Stimulated activated CD8-positive, alpha-beta memory T cell treated with anti-CD3 and anti-CD28 coated beads, Interleukin-4, amount 100 ng/mL, for 24 hours (primary cell): ENCODE measurements at places on chromosomes 5 and 9.

DNA sequence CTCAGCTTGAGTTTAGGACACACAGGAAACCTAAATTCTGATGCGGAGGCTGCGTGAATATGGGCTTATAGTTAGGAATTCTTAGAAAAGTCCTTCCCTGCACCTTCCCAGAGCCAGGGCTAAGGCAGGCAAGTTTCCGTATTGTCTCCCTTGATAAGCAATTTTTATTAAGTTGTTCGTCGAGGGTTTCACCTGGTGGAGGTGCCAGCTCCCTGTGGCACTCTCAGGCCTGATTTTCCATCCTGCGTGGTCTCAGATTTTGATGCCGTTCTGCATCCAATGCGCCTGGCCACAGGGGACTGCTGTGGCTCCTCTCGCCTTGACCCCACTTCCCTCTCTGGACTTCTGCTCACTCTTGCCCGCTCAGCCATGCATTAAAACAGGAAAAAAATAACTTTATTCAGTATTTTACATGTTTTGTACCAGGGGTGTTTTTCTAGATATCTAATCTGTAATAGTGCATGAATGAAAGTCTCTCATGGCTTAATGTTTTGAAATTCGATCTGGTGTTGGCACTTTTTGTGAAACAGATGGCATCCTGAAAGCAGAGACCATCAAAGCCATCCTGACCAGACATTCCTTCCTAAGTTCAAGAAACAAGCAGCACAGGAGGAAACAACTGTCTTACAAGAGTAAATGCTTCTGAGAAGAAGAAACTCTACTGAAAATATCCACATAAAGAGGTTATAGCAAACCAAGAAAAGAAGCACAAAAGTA lies 50.7 kb downstream of the TRIP13 start:
- DNase-seq, result no peak

DNA sequence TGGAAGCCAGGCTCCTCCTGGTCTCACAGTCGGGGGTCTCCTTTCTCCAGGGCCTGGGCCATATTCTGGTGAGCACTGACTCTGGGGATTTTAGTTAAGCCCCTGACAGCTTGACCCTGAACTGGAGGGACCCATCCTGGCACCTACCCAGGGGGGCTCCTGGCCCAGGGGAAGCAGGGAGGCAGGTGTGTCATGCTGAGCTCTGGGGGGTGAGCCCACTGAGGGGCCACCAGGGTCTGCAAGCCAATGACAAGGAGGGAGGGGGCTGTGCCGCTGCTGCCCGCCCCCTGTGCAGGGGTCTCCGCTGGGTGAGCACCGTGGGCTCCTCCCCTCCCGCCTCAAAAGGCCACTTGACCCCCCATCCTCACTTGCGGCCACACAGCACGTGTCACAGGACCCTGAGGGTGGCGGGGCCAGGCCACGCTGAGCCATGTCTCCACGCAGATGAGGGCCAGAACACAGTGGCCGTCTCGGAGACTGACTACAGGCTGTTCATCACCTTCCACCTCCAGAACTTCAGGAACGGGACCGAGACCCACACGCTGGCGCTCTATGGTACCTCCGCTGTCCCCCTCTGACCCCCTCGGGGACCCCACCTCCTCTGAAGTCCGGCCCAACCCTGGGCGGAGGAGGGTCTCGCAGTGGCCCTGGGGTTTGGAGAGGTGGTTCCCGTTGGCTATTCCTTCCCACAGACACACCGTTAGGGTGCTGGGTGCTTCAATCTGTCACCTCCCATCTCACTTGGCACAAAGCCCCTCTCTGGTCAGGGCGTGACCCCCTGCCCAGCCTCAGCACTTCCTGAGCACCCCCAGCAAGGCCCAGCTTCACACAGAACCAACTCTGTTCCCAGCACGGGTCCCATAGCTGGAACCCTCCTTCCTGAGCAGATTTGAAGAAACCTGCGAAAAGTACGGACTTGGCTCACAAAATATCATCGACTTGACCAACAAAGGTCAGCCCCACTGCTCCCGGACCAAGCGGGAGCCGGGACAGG lies 2.0 kb downstream of the LCN9 start:
- DNase-seq, result no peak

- no peak for DNase-seq
Measured at GRCh38 chr9:87678650-87679355, 47.1 kb upstream of the CTSL start.

DNA sequence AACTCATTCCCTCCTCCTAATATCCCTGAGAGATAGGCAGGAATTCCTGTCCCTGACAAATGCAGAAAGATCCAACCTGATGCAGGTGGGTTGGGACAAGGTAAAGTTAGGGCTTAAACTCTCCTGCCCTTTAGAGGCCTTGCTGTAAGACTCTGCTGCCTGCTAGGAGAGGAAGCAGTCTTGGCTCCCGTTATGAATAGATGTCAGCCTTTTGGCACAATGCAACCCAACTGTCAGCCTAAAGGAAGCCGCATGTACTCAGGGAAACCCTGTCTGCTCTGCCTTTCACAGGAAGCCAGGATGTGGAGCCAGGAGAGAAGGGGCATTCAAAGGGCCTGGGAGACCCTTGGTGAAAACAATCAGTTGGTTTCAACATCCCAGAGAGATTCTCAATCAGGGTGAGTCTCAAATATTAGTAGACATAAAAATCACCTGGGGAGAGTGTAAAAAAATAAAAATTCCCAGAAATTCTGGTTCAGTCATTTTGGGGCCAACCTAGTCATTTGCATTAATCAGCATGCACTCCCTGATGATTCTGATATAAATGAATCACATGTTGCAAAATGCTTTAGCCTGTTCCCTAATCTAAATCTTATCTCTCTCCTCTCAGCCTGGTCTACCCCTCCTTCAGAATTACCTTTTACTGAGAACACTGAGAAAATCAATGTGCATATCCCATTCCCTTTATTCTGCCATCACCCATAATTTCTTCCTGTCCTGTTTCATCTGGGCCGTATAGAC lies 136.2 kb upstream of the TRIM32 start:
- no peak for DNase-seq

DNA sequence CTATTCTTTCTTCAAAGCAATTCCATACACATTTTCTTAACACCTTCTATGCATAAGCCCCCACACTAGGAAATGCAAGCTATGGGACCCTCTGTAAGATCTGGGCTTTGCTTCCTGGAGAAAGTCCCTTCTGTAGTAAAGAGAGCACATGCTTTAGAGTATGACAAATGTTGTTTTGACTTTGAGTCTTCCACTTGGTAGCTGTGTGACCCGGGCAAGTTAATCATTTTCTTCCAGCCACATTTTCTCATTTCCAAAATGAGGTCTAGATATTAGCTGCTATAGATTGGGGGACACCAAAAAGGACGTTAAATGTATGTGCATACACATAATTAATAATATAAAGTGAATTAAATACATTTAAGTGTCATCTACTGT lies 334.0 kb downstream of the NFIB start:
- DNase-seq, result no peak

GRCh38 chr5:119347991-119348390 lies 7.8 kb upstream of the TNFAIP8 start:
- DNase-seq, result no peak
